Left kidney (tissue), 8 donors: ENCODE measurements at places on chromosomes 3 and 15. TPM values are rescaled to one million over a fixed set of nuclear protein-coding genes. Genes with fewer than 3 reads are reported as not detected.
A peak's percentile ranks its signal among the peaks of the same experiment; 100 is the strongest.

CRABP1 gene
- 32.3 TPM for polyA plus RNA-seq

KBTBD13 gene
- 0.07 TPM for polyA plus RNA-seq

MKRN3 gene
- 3.8 TPM for polyA plus RNA-seq

FHIT gene
- polyA plus RNA-seq, result 25.0 TPM

OXTR gene
- polyA plus RNA-seq, result 1.8 TPM

TIMP4 gene
- polyA plus RNA-seq, result 1.0 TPM

PPP1R14D gene
- 0.62 TPM for polyA plus RNA-seq

ABCC5 gene
- polyA plus RNA-seq, result 68.0 TPM

DNA sequence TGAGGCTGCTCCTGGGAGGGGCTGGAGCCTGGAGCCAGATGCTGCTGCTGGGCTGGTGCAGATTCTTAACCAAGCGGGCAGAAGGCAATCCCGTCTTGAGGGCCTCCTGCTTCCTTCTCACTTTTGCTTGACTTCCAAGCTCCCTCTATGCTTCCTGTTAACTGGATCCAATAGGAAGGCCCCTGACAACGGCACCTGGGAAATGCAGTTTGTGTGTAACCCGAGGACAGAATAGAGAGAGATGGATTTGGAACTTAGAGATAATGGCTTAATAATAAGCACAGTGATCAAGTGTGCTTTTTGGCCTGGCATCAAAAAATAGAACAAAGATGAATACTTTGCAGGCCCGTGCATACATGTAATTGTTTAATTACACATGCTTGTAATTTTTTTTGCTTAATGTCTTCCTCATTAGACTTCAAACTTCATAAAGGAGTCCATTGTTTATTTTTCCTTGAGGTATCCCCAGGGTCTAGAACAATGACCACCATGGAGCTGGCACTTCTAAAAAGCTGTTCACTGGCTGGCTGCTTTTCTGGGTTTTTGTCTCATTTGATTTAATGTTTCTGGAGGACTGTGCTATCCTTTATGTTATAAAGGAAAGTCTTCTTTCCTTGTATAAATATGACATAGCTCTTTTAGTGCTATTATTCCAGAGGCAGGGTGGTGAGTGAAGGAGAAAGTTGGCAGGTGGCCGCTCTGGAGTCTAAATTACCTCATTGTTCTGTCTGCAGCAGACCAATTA, 63.3 kb upstream of the MITF start:
- no peak for DNase-seq

- DNase-seq, result no peak
These were observed 95.0 kb downstream of the IQCH start for GRCh38 chr15:67349634-67350033.

DNA sequence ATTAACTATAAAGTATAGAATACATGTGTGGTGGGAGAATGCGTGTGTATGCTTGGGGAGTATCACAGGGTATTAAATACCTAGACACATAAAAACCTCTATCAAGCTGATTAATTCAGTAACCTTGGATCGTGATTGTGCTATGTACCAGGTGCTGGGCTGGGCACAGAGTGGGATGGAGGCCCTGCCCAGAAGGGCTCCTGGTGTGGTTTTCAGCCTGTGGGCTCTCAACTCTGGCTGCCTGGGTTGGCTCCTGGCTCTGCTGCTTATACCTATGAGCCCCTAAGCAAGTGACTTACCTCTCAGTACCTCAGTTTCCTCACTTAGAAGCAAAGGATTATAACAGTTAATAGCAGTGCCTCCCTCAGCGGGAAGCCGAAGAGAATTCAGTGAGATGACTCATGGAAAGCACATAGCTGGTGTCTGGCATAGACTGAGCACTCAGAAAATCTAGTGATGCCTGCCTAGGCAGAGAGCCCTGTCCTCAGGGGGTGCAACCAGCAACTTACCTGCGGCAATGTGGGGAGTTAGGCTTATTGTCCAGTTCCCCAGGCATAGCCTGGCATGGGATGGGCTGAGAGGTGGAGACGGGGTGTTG, 90.6 kb upstream of the MYZAP start:
- DNase-seq, result no peak

GRCh38 chr15:72958634-72959033, 93.6 kb upstream of the NEO1 start:
- no peak for DNase-seq

GRCh38 chr3:142501004-142501926, 53.4 kb upstream of the XRN1 start:
- DNase-seq, result no peak

GRCh38 chr3:4888913-4889846, 90.1 kb upstream of the BHLHE40 start:
- DNase-seq, result no peak

DNA sequence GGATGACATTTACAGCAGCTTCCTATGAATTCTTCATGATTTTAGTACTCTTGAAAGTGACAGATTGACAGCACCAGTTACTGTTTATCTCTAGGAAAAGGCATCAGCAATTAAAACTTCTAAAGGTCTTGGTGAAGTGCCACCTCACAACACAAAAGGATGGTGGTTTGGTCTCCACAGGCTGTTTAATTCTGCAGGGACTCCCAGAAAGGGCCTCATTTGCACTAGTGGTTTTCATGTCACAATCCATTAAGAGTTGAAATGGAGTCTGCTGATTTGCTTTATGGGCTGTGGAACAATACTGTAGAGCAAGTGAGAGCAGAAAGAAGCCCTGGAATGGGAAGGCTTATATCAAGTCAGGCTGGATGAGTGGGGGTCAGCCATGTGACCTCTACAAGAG, 225.3 kb upstream of the KCNMB2 start:
- no peak for DNase-seq

DNA sequence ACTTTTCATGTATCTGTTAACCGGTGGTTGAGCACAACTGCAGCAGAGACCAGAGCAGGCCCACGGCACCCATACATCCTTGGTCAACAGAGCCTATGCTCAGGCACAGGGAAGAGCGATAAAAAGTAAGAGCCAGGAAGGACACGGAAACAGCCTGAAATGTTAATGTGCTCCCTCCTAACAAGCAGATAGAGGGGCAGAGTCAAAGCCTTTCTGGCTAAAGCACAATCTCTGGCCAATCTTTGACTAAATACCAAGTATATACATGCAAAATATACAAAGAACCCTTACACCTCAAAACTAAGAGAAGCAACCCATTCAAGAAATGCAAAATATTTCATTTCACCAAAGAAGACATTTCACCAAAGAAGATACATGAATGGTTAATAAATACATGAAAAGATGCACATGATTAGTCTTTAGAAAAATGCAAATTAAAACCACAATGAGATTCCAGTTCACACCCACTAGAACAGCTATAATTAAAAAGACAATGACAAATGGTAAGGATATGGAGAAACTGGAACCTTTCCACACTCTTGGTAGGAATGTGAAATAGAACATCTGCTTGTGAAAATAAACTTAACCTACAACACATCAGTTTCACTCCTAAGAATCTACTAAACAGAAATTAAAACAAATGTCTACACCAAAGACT, 88.0 kb downstream of the OSBPL10 start:
- DNase-seq, result no peak

DNA sequence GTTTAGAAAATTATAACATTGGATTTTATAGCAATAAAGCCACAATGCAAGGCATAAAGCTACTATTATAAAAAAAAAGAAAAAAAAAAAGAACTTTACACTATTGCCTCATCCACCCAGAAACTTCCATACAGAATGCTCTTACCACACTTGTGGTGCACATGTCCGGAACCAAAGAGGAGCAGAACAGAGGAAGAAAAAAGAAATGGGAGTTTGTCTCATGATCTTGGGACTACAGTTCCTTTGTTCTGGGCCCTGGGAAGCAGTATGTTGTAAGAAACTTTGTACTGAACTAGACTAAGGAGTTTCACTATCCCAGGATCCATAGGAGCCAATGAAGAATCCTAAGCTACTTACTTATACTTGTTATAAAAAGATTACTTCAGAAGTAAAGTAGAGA, 36.1 kb downstream of the FMN1 start:
- no peak for DNase-seq

- DNase-seq, result no peak
These were observed 113.3 kb upstream of the PHLDB2 start for GRCh38 chr3:111745786-111746185.

DNA sequence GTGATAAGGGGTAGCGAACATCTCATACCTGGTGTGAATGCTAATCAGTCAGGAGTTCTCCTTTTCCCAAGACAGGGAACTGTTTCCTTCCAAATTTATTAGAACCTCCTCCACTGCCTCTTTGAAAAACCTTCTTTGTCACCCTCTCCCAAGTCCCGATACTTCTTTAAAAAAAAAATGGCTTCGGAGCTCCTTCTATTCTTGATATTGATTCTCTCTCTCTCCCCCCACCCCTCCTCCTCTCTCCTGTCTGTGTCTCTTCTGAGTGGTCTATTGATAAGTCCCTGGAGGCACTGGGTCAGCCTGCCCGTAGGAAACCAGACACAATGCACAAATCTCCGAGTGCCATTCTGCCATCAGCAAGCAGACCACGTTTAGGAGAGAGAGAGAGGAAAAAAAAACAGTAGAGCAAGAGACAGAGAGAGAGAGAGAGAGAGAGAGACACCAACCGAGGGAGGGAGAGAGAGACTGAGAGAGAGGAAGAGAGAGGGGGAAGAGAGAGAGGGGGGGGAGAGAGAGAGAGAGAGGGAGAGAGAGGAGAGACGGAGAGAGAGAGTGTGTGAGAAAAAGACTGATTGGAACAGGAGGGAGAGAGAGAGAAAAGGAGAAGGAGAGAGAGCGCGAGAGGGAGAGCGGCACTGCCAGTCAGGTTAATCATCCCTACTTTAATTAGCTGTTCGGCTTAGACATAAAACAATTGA, 160.9 kb downstream of the TIGIT start:
- peak; percentile 42 for DNase-seq

DNA sequence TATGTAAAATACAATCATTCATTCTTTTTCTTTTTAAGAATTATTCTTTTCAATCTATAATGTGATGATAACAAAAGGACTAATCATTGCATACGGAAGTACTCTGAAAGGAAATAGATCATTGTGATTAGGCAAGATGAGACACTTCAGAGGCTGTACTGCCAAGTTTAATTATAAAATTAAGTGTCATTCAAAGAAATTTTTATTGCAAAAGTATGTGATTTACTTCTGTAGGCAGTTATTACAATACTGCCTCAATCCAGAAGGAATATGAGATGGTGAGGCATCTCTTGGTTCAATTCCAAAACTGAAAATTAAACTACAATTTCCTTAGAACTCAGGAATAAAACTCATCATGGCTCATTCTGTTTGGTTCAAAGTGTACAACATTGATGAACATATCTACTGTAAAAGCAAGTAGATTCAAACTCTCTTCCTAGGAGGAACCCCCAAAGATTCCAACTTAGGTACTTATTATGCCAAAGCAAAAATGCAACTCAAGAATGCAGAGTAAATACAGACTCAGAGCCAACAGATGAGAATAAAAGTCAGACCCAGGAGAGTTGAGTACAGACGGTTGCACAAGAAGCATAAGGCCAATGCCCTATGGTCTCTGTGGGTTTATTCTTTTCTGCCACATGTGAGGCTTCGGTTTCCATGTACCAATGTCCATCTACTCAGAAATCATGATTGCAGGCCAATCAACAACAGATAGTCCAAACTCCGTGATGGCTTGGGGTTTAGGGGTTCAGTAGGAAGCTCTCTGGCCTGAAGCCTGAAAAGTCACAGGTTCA, 118.5 kb upstream of the WNT5A start:
- DNase-seq, result no peak

DNA sequence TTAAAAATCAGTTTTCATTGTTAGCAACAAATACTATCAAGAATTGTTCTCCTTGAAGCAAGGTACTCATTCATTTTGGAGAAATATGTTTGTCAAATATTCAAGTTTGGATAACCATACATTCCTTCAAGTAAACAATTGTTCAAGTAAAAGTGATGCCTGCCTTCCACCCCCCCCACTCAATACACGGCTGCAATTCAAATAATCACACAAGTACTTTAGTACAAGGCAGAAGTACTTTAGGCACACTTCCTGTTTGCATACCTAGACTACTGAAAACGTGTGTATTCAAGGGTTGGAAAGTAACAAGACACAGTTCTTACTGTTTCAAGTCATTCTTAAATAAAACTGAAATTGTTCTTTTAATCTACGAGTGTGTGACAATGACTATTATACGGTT, 45.4 kb downstream of the TJP1 start:
- no peak for DNase-seq

- DNase-seq, result no peak
These were observed 218.6 kb downstream of the TBC1D2B start for GRCh38 chr15:77858792-77859490.

- DNase-seq, result no peak
These were observed 58.2 kb upstream of the ARRDC4 start for GRCh38 chr15:97902140-97902780.

GRCh38 chr3:139694542-139694941, 16.8 kb upstream of the NMNAT3 start:
- no peak for DNase-seq

DNA sequence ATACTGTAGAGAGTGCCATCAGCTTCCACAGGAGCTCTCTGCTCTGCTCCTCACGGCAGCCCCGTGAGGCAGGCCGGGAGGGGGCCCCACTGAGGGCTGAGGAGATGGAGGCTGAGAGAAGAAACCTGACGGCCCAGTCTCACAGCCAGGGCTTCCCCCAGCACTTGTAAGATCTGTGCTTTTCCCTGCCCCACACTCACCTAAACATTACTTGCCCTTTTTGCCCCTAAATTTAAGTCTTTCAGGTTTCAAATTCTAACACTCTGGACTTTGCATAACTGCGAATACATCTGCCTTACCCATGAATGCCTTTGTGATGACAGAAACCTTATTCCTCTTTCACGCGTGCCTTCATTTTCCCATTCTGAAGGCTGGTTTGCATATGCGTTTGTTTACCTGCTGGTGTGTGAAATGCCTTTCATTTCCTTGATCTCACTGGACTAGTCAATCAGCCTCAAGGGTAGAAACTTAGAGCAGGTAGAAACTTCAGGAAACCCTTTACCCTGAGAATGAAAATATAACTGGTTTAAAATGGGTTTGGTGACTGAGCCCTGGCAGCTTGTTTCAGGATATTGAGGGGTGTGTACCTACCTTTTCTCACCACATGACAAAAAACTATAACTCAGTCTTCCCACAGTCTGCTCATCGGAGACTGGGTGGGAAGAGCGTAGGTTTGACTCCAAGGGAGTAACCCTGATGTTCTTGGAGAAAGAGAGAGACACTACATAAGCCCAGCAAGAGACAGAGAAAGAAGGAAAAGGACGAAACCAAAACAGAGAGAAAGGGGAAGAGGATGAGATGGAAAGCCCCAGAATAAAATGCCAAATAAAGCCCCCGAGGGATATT, 20.1 kb downstream of the SLC12A8 start:
- no peak for DNase-seq

GRCh38 chr3:55765398-55765797, 278.3 kb upstream of the WNT5A start:
- DNase-seq, result no peak
